PC-3 (cell line): ENCODE measurements at places on chromosomes 1 and 21. TPM values are rescaled to one million over a fixed set of nuclear protein-coding genes. Genes with fewer than 3 reads are reported as not detected.

Gene CFAP126
- not detected in 2 replicates for total RNA-seq

GRCh38 chr1:233480198-233480597 is 133.7 kb upstream of the KCNK1 start:
- DNase-seq: peak; percentile 23

DNA sequence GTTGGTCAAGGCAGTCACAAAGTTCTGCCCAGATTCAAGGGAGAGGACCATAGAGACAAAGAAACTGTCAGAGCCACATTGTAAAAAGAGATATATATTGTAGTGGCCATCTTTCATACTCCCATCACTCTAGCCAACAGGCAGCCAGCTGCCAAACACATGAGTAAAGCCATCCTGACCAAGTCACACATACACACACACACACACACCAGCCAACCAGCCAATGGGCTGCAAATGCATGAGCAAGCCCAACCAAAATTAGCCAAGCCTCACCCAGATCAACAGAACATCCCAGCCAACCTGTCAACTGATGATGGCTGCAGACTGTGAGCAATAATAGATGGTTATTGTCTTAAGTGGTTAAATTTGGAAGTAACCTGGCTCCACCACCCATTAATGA is 120.7 kb downstream of the SEC16B start:
- DNase-seq: no peak

Gene NEGR1
- 1.7 and 3.4 TPM in 2 replicates for total RNA-seq

DNA sequence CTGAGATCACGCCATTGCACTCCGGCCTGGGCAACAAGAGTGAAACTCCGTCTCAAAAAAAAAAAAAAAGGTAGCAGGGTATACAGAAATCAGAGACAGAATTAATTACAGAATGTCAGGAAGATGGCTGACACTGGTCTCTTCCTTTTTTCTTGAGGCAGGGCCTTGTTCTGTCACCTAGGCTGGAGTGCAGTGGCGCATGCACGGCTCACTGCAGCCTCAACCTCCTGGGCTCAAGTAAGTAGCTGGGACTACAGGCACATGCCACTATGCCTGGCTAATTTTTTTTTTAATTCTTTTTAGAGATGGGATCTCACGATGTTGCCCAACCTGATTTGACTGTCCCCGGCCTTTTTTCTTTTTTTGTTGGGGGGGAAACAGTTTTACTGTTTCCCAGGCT is 16.4 kb downstream of the RNU5D-1 start:
- no peak for DNase-seq

DNA sequence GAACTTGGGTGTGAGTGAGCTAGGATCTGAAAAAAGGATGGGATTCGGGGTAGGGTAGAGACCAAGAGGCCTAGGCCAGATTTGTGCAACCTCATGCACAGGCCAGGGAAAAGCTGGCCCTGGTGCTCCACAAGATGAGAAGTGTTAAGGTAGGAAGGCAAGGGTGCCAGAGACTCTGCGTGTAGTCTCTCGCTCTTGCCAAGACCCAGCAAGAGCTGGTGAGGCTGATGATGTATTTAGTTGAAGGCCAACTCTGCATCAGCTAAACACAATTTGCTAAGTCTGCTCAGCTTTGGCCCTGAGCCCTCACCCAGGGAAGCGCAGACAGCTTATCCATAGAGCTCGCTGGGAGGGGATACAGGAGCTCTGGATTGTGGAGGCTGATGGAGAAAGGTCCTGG is 26.6 kb upstream of the SOX13 start:
- DNase-seq: no peak
